ENCODE measurements at places on chromosomes 3 and 15.
A peak's percentile ranks its signal among the peaks of the same experiment; 100 is the strongest.

DNA sequence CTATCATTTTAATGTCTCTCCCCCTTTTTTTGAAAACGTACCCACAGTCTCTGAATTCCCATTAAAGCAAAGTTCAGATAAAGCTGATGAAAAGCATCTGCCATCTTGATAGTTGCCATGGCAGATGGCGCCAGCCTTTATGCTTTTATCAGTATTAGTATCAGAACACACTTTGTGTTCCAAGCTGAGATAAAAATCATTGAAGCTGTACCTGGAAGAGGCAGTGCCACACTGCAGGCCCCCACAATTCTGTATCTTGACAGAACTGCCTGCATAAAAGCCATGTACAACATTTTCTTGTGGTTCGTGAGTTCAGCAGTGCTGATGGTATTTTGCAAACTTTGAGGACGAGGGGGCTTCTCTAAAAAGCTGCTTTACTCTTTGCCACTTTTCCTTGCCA is 311.7 kb downstream of the SATB1 start:
- DNase-seq: no peak

DNA sequence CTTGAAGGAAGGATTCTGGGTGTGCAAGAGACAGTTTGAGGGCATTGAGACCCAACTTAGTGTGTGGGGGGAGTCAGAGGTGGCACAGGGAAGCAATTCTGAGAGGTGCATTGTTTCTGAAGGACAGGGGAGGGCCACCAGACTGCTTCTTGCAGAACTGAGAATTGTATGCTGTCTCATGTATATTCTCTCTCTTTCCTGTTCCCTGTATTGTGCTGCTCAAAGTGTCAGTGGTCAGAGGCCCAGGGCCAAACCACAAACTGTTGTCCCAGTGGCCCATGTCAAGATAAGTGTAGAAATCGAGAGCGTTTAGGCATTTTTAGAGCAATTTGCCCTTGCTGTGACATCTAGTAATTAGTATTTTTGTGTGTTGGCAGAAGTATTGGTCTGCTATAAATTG is 567.1 kb downstream of the EDEM1 start:
- no peak for DNase-seq

DNA sequence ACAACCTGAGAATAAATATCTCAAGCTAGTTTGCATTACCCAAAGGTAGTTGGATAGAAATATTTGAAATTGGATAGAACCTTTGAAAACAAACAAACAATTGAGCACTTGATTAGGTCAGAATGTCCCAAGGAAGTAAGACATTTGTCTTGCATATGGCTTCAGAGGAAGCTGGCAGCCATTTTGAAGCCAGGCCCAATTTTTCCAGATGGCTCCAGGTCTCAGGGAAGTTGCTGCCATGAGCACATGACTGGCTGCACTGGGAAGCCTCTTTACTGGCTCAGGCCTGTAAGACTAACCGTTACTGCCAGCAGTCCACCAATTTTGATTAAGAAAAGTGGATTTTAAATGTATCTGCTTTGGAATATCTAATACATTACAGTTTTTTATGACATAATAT is 448.9 kb upstream of the DPH6 start:
- DNase-seq: no peak

GRCh38 chr3:25661694-25662437 is 2.8 kb downstream of the TOP2B start:
- DNase-seq: no peak

GRCh38 chr15:55060836-55061235 is 135.9 kb downstream of the RSL24D1 start:
- DNase-seq: no peak

DNA sequence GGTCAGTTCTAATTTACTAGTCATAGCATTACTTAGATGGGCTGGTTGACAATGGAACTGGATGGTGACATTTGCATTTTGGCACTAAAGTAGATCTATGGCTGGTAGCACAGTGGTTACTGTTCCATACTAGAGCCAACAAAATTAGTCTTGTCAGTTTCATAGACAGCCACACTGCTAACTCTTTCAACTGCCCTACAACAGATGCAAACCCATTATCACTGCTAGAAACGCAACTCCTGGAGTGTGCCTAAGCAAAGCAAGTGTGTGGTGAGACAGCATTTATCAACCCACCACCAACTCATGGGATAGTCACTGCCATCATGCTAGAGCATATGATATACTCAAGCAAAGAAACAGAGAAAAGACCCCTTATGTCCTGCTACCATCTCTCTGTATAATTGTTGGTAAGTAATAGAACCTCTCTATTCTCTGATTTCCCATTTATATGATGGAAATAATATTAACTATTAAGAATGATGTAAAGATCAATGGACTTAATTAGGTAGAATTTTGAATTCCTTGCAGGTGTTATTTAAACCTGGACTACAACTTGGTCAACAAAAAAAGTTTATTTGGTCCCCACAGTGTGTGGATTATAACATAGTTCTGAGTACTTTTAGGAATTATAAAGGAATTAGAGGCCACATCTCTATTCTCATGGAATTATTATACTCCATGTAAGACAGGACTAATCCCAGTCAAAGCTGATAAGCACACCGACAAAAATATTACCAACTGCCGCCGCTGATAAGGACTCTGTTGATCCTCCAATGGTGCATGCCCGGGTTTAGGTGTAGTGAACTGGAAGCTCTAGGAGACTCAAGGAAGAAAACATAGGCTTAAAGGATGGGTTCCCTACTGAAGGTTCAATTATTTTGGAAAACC is 19.9 kb upstream of the ABHD5 start:
- DNase-seq: no peak

- DNase-seq: no peak
Measured at GRCh38 chr15:72908713-72909112, 125.2 kb upstream of the ADPGK start.

DNA sequence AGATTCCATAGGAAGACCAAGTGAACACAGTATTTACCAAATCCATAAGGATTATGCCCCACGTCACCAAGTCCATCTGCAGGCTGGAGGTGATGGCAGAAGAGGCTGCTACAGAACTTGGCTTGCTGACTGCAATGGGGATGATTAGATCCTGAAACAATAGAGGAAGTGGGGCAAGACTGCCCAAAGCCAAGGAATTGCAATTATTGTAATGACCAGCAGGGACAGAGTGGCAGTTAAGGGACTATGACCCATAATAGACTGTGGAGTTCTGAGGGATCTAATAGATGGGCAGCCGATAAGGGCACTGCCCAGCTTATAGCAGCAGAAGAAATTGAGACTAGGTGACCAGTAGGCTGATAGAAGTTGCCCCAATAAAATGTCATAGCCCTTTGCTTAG is 108.4 kb downstream of the MINAR1 start:
- no peak for DNase-seq

GRCh38 chr3:107752202-107752990 is 229.6 kb downstream of the BBX start:
- peak; percentile 52 for DNase-seq

DNA sequence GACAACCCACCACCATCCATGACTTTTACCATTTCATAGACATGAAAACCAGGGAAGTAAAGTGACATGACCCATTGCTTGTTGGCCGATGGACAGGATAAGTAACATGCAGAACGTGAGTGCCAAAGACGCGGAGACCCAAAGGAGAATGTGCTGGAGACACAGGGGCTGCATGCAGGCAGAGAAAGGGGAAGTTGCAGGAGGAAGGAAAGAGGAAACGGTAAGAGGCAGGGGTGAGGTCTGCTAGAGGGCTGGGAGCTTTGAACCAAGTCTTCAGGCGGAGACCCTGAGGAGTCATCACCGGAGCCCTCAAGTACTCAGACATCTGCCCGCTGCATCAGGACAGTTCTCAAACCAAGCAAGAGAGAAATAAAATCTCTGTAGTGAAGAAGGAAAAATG is 34.9 kb downstream of the MAGEF1 start:
- no peak for DNase-seq

GRCh38 chr3:30505866-30506520 is 100.4 kb upstream of the TGFBR2 start:
- peak; percentile 70 for DNase-seq

GRCh38 chr3:101179637-101180036 is 140.7 kb downstream of the IMPG2 start:
- DNase-seq: peak; percentile 63

- peak; percentile 14 for DNase-seq
Measured at GRCh38 chr3:136093771-136094170, 102.4 kb downstream of the MSL2 start.

DNA sequence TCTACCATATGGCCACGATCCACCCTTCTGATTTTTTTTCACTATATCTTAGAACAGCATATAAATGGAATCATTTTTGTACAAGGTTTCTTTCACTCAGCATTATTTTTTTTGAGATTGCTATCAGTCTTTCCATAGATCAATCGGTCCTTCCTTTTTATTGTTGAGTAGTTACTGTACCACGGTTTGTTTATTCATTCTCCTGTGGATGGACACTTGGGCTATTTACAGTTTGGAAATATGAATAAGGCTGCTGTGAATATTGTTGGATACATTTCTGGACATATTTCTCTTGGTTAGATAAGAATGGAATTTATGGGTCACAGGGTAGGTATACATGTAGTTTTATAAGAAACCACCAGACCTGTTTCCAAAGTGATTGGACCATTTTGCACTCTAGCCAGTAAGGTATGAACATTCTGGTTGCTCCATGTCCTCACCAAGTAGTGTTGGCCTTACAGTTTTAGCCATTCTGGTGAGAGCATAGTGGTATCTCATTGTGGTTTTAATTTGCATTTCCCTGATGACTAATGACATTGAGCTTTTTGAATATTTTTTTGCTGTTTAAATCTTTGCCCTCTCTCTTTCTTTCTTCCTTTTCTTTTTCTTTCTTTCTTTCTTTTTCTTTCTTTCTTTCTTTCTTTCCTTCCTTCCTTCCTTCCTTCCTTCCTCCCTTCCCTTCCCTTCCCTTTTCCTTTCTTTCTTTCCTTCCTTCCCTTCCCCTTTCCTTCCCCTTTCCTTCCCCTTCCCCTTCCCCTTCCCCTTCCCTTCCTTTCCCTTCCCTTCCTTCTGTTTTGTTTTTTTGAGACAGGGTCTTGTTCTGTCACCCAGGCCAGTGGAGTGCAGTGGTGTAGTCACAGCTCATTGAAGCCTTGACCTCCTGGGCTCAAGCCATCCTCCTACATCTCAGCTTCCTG is 49.2 kb downstream of the LRRK1 start:
- peak; percentile 69 for DNase-seq

- no peak for DNase-seq
Measured at GRCh38 chr15:73026511-73027054, 25.7 kb upstream of the NEO1 start.

- no peak for DNase-seq
Measured at GRCh38 chr3:113223475-113224281, 12.3 kb downstream of the BOC start.

- DNase-seq: no peak
Measured at GRCh38 chr3:173711619-173712018, 314.1 kb downstream of the NLGN1 start.

DNA sequence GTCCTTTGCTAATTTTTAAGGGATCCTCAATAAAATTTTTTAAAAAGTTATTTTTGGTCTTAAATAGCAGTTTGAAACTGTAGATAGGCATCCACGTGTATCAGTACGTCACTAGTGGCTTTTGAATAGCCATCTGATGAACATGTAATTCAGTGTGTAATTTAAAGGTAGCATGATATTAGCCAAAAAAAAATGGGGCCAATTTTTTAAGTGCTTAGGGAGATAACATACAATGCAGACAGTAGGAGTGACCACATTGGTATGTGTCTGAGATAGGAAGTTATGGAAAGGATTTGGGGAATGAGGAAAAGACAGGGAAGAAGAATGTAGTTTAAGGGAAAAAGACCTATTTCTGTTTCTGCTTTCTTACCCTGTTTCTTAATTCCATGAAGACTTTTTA is 2.5 kb downstream of the AP4E1 start:
- peak; percentile 89 for DNase-seq

DNA sequence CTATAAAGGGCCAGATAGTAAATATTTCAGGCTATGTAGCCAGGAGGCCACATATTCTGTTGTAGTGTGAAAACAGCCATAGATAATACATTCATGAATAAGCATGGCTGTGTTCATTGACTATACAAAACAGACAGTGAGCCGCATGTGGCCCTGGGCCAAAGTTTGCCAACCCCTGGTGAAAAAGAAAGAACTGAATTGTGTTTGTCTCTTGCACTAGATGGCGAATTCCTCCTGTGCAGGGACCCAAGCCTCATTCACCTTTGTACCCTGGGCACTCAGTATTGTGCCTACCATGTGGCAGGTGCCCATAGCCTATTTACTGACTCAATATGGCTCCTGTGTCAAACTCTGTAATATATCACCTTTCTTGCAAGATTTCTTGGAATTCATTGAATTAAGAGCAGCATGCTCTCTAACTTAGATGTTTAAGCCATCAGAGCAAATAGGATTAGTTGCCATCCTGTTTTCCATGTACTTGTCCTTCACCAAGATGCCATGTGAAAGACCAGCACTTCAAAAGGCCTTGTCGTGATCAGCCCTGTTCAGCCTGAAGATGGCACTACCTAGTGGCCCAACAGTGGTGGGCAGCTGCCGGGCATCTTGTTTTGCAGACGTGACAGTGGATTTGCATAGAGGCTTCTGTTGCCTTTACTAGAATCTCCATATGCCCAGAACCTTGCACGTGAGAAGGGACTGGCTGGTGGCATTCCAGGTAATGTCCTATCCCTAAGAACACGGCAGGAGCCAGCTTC is 50.9 kb upstream of the CMTM7 start:
- DNase-seq: peak; percentile 14

GRCh38 chr15:29376590-29376989 is 107.0 kb upstream of the NSMCE3 start:
- DNase-seq: no peak

- DNase-seq: no peak
Measured at GRCh38 chr15:80931191-80931590, 58.4 kb downstream of the MESD start.

DNA sequence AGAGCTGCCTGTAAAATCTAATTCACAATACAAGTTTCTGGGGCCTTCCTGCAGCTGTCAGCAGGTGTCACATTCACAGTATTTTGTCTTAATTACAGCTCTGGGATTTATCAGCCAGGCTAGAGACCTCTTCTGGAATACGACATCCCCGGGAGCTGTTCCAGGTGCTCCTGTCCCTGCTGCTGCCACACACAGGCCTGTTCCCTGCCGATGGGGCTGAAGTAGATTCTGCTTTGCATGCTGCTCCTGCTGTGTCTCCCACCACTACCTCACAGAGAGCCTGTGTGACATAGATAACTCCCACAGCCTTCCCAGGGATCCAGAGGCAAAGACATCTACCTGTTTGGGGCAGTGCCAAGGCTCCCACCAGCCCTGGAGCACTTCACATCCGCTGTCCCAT is 20.4 kb downstream of the COLQ start:
- no peak for DNase-seq
